ENCODE measurements at places on chromosomes 1 and 21.

GRCh38 chr1:41450747-41451285, 33.7 kb downstream of the EDN2 start:
- DNase-seq, result no peak

- DNase-seq, result no peak
These were observed 7.4 kb downstream of the IRF2BP2 start for GRCh38 chr1:234602334-234603220.

DNA sequence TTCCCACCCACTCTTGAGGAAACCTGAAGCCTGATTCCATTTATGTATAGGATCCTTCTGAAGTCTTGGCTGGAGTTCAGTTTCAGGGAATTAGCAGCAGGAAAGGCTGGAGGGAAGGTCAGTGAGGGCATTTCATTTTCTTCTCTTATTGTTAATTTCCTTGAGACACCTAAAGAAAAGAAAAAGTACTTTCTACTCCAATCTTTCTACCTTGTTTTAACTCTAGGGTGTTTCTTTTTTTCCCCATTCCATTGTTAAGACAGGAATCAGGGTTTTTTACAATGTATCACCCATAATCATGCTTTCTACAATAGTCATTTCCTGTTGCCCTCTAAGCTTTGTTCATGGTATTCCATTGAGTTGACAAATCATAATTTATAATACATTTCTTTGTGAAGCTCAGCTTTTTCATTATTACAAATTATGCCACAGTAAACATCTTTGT, 27.4 kb downstream of the SNRPE start:
- no peak for DNase-seq

GRCh38 chr1:82162486-82163420, 362.0 kb downstream of the ADGRL2 start:
- DNase-seq, result no peak

DNA sequence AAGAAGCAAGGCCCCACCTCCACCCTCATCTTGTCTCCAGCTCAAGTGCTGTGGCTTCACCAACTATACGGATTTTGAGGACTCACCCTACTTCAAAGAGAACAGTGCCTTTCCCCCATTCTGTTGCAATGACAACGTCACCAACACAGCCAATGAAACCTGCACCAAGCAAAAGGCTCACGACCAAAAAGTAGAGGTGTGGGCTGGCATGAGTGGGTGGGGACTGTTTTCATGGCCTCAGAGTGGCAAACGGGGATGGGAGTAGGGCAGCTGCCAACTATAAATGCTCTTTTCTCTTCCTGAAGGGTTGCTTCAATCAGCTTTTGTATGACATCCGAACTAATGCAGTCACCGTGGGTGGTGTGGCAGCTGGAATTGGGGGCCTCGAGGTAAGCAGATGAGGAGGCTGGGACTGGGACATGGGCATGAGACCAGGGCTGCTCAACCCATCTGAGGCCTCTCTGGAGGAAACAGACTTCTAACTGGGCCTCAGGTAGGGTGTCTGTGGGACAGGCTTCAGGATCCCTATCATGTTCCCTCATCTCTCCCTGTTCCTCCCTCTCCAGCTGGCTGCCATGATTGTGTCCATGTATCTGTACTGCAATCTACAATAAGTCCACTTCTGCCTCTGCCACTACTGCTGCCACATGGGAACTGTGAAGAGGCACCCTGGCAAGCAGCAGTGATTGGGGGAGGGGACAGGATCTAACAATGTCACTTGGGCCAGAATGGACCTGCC, 8.8 kb upstream of the P3R3URF start:
- DNase-seq, result no peak

GRCh38 chr1:99740141-99740540, 26.3 kb downstream of the FRRS1 start:
- no peak for DNase-seq

GRCh38 chr1:15187175-15188129, 33.9 kb downstream of the TMEM51 start:
- DNase-seq, result no peak

GRCh38 chr1:10920063-10920626, 92.3 kb upstream of the TARDBP start:
- DNase-seq, result no peak

GRCh38 chr1:42936309-42937078, 22.2 kb downstream of the SLC2A1 start:
- DNase-seq, result no peak

Data from NCI-H1105 (cell line).